ENCODE measurements at places on chromosomes 16 and 17. TPM values are rescaled to one million over a fixed set of nuclear protein-coding genes. Genes with fewer than 3 reads are reported as not detected.

CACNA1H gene
- total RNA-seq, result 0.09 TPM

- DNase-seq, result no peak
Measured at GRCh38 chr16:2159175-2159838, 3.7 kb downstream of the TRAF7 start.

DNA sequence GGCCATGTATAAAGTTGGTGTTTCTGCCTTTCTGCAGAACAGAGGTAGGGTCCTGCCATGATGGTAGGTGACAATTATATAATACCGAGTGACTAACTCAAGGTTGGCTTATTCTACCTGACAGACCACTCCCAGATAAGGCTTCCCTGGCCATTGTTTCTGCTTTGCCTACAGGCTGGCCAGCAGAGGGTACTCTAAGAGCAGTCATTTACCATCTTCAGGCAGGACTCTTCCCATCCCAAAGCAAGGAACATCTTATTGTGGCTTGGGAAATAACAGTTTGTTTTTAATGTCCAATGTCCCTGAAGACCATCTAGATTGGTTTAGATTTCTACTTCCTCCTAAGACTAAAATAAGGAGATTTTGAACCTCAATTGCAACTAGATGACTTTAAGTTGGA, 74.1 kb downstream of the SNX11 start:
- DNase-seq, result no peak

DNA sequence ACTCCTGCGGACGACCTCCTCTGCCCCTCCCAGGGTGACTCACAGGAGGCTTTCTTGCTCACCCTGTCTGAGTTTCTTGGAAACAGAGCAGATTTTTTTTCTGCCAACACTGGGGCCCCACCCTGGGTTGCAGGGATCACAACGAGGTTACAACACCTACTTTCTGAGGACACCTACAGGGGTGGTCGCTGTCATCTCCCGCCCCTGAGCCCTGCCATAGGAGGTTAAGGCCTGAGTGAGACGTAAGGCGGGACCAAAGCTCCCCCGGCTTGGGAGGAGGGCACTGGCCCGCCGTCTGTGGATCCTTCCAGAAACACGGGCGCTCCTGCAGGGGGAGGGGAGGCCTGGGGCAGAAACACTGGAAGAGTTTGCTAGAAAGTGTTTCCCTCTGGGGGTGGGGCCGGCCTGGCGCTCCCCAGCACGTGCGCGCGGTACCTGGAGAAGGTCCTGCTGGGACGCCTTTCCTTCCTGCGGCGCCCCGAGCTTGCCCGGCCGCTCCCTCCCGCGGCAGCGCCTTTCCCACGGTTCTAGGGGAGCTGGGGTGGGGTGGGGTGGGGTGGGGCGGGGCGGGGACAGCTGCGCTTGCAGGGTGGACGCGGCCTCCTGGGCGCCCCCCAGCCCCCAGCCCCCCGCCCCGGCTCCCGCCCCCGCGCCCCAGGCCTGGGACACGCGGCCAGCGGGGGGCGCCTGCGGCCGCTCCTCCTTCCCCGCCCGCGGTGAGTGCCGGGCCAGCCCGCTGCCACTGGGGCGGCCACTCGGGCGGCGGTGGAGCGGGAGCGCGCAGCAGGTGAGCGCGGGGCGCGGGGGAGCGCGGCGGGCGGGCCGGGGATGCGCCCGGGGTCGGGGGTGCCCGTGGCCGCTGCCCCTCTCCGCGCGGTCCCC, 20.7 kb upstream of the ADCY7 start:
- peak; percentile 42 for DNase-seq
